ENCODE measurements at places on chromosomes 13 and 19.

GRCh38 chr19:35559281-35559659 lies 4.2 kb downstream of the ATP4A start:
- DNase-seq = no peak

DNA sequence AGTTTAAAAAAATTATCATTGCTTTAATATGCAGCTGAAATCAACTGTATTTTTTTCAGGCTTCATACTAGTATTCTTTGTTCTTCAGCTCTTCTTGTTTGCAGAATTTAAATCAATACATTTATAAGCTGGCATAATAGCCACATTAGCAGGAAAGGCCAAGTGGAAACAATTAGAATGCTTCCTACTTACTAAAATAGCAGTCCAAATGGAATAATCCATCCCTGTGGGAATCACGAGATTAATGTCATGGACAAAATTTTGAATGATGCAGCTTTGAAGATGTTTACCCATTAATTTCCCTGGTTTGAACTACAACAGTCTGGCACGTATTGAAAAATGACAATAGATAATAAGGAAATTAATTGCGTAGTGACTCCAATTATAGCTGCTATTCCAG lies 2650.8 kb downstream of the PCDH9 start:
- DNase-seq = no peak

DNA sequence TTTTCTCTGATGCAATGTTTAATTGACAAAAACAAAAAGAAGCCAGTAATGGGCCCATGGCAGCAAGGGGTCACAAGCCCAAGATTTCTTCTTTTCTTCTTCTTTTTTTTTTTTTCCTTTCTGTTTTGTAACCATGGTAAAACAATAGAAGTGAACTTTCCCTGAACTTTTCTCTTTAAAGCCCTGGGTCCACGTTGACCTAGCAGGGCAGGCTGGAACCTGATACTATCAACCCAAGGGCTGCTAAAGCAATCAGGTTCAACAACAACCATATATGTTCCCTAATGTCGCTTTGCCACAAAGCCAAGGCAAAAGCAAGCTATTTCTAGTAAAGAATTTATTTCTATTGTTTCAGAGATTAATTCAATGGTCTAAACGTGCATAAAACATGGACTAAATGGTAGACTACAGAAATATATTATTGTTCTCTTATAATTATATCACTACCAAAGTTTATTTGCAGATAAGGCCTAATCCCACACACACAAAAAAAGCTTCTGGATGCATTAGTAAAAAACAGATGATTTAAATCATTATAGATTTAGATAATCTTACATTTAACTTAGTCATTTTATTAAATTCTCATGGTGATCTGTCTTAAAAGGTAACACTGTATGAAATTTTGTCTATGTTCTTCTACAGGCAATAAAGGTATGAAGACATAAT lies 153.9 kb downstream of the DACH1 start:
- no peak for DNase-seq

- no peak for DNase-seq
Measured at GRCh38 chr19:55336101-55336500, 3.6 kb upstream of the KMT5C start.

DNA sequence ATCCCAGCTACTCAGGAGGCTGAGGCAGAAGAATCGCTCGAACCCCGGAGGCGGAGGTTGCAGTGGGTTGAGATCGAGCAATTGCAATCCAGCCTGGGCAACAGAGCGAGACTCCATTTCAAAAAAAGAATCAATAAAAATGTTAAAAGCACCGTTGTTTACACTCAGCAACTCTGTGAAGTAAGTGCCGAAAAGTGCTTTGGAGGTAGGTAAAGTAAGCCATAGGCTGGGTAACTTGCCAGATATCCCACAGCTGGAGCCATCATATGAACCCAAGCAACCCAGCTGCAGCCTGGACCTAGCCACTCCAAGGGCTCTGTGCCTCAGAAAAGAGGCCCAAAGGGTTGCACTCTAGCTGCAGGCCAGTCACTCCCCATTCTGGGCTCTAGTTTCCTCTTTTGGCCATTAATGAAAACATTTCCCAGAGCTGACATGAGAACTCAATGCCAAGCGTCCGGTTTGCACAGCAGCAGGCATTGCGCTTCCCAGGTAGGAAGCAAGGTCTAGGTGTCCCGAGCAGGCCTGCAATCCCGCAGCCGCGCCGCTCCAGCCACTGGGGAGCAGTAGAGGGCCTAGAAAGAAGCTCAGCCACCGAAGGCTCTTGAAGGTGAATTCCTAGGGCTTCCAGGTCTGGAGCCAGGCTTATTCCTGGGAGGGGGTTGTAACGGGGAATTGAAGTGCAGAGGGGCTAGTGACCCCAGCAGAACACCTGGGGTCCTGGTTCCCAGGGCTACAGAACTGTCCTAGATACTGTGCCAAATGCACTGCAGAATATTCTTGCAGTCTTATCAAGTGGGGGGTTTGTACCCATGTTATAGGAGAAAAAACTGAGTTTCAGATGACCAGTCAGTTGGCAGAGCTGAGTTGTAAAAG lies 4.1 kb upstream of the CD79A start:
- DNase-seq = peak; percentile 45

GRCh38 chr13:22108979-22109378 lies 438.1 kb downstream of the FGF9 start:
- DNase-seq = no peak

DNA sequence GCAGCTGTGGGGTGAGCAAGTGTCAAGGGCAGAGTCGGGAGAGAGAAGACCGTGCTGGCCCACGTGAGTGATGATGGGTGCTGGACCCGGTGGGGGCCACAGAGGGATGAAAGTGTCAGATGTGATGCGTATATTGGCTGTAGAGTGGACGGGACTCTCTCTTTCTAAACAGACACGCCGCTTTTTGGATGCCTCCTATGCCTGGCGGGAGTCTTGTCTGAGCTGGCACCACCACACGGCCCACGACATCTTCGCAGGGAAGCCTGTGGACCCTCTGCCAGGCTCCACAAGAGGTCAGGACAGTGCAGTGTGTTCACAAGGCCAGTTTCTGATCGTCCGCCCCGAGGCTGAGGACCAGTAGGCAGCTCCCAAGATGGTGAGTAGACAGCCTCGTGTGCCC lies 12.9 kb upstream of the MRI1 start:
- no peak for DNase-seq

- DNase-seq = no peak
Measured at GRCh38 chr19:38044267-38045111, 137.5 kb downstream of the SIPA1L3 start.

DNA sequence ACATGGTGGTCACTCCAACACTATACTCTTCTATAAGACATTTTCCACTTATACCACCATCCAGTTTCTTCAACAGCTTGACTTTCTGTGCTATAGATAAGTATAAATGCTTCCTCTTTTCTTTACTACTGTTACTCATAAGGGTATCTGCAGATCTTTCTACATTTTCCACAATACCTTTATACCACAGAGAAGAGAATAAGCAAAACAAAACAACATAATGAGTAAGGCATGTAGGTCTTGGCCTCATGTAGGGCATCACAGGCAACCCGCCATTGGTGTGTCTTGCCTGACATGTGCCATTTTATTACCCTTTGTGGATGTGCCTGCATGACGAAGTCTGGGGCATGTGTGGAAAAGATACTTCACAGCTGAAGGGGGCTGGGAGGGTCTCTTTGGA lies 265.3 kb upstream of the STARD13 start:
- no peak for DNase-seq

DNA sequence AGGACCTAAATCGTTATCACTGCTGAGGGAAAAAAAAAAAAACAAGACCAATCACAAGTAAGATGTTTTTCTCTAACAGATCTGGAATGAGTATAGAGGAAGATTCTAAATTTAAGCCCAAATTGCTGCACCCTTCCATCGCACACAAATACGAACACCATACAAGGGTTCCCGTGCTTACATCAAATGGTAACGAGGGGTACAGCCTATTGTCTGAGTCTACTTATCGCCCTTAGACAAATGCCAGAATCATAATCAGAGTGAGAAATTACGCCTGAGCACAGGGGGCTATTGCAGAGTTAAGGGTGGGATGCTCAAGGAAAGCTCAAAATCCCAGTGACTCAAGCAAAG lies 603 bp downstream of the ZC3H13 start:
- DNase-seq = no peak

GRCh38 chr13:97308735-97309429 lies 86.7 kb downstream of the MBNL2 start:
- no peak for DNase-seq

GRCh38 chr13:63433546-63434150 lies 2018.0 kb upstream of the PCDH20 start:
- no peak for DNase-seq

DNA sequence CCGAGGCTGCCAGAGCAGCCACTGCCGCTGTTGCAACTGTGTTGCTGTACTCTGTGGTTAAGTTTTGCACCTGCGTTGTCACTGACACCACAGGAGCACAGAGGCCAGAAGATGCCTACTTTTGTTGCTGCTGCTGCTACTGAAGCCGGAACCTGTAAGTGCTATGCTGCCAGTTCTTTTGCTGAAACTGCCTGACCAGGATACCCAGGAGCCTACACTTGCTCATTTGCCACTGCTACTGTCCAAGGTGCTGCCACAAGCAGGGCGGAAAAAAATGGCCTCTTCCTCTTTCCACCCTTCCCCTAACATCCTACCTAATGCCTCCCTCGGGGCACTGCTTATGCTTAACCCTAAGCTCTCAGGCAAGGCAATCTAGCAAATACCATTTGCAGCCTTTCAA lies 29.0 kb upstream of the NBEA start:
- DNase-seq = no peak

- no peak for DNase-seq
Measured at GRCh38 chr13:48561466-48562235, 28.8 kb upstream of the RCBTB2 start.

GRCh38 chr13:59587971-59588716 lies 575.6 kb downstream of the DIAPH3 start:
- DNase-seq = no peak

DNA sequence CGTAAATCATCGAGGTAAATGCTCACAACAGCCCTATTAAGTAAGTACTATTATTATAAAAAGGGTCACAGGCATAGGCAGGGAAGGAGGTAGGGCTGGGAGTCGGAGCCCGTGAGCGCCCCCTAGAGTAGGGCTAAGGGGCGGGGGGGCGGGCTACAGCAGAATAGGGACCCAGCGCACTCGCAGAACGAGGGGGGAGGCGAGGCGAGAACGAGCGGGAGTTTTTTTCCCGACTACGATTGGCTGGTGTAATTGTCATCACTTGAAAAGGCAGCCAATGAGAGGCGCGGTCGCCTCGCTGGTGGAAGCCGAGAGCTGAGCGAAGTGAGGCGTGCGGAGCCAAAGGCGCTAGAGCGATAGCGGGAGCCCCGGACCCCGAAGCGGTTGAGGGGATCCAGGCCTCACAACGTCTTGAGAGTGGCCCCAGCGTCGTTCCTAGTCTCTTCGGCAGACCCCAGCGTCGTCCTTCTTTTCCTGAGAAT lies 24.2 kb downstream of the KEAP1 start:
- DNase-seq = peak; percentile 85

- no peak for DNase-seq
Measured at GRCh38 chr13:26230703-26231102, 8.6 kb upstream of the RNF6 start.

- DNase-seq = no peak
Measured at GRCh38 chr19:9673912-9674662, 813 bp downstream of the ZNF562 start.

DNA sequence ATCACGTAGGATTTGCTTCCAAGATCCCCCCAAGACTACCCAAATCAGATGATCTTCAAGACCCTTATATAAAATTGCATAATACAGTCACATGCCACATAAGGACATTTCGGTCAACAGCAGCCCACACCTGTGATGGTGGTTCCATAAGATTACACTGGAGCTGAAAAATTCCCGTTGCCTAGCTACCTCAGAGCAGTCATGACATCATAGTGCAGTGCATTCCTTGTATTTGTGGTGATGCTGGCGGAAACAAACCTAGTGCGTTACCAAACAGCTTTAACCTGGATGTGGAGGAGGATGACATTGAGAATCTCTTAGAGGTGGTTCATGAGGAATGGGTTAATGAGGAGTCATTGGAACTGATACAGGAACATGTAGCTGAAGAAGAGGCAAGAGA lies 4.8 kb downstream of the ZNF766 start:
- no peak for DNase-seq

GRCh38 chr19:42563352-42564210 lies 31.1 kb downstream of the CEACAM8 start:
- no peak for DNase-seq

DNA sequence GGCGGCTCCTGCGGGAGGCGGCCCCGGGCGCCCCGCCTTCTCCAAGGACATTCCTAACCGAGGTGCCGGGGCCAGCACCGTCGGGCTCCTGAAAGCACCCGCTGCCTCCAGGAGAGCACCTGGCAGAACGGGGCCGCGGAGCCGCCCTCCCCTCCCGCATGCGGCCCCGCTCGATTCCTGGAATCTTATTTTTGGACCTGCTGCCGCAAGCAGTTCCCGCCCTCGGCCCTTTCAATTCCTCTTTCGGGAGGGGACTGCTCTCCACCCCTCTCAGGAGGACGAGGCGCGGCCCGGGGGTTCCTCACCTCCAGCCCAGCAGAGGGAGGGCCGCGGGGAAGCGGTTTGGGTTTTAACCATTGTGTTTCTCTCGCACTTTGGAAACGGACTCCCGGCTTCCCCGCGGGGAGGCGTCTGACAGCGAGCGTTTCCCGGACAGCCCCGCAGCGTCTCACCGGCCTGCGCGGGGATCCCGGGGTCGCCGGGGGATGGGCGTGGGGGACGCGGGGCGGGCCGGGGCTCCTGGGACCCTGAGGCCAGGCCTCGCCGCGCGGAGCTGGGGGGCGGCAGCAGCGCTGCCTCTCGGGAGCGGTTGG lies 849 bp downstream of the GAS6 start:
- no peak for DNase-seq
